CD4-positive, alpha-beta T cell treated with Interleukin-17A for 1 hour (primary cell): ENCODE measurements at places on chromosomes 11 and 22.

DNA sequence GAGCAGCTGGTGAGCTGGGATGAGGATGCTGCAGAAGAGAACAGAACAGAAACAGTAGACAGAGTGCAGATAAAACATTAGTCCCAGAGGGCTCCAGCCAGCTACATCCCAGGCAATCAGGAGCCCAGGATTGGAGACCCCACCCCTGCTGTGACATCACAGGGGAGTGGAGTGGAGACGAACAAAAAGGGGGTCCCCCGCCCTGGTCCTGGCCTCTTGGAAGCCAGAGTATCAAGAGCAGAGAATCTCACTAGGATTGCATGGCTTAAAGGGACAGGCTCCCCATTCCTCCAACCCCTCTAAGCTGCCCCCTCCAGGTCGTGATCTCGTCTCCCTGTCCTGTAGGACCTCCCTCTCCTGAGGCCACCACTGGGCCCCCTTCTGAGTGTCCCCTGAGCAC, at the start of gene P2RX3:
Gene P2RX3 (plus strand): TSS at position 211 of the 400 bp plus-strand sequence. CDS start 199 bp downstream, outside the sequence.
- no peak for DNase-seq

GRCh38 chr11:30758012-30758411, 171.9 kb upstream of the MPPED2 start:
- no peak for DNase-seq

GRCh38 chr11:20013346-20014066, 146.8 kb downstream of the DBX1 start:
- DNase-seq: no peak

GRCh38 chr11:34655335-34656008, 34.6 kb downstream of the EHF start:
- no peak for DNase-seq

GRCh38 chr11:75592715-75593114, 30.7 kb downstream of the SERPINH1 start:
- no peak for DNase-seq

DNA sequence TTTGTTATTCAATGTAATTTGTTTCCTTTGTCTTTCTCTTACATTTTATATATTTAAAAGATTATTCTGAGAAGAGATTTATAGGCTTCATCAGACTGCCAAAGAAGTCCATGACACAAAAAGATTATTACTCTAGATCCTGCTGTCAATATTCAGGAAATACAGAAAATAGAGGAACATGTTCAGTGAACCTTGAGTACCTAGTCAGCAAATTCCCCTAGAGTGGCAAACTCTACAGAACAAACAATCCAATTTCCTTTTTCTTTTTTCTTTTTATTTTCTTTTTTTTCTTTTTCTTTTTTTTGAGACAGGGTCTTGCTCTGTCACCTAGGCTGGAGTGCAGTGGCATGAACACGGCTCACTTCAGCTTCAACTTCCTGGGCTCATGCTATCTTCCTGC, 23.9 kb downstream of the TTC17 start:
- no peak for DNase-seq

DNA sequence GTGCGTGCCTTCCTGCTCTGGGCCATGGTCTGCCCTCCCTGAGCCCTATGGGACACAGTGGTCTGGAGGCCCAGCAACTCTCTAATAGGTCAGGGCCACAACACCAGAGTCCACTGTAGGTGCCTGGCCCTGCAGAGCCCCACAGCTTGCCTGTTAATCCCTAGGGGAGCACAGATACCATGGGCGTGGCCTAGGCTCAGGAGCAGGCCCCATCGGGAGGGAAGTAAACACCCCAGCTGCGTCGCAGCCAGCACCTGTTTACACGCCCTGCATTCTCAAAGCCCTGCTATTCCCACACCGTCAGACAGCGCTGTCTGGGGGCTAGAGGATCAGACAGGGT, 2.5 kb downstream of the KCTD17 start:
- no peak for DNase-seq

GRCh38 chr11:65499713-65500386, 1.0 kb downstream of the MALAT1 start:
- DNase-seq: no peak

GRCh38 chr22:48632646-48633246, 1194.9 kb downstream of the BRD1 start:
- no peak for DNase-seq
